ENCODE measurements at places on chromosomes 7 and 10.

DNA sequence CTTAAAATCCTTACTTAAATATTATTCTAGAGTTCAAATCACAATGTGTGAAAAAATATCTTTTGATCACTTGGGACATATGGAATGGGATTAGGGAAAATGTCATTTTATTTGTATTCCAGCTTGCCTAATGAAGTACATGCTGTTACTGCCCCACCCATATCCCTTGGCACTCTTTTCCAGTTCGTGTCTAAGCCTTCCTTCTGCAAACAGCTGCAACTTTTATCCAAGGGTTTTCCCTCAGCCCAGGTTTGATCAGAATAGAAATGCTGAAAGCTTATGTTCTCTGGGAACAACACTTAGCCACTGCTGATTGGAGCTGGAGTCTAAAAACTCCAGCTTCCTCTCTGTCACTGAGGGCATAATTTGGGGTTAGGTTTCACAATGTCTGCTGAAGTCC lies 214.1 kb upstream of the FAM3C start:
- no peak for DNase-seq

DNA sequence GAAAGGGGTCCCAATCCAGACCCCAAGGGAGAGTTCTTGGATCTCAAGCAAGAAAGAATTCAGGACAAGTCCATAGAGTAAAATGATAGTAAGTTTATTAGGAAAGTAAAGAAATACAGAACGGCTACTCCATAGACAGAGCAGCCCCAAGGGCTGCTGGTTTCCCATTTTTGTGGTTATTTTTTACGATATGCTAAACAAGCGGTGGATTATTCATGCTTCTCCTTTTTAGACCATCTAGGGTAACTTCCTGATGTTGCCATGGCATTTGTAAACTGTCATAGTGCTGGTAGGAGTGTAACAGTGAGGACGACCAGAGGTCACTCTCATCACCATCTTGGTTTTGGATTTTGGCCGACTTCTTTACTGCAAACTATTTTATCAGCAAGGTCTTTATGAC lies 1033.4 kb downstream of the SORCS3 start:
- DNase-seq: no peak

DNA sequence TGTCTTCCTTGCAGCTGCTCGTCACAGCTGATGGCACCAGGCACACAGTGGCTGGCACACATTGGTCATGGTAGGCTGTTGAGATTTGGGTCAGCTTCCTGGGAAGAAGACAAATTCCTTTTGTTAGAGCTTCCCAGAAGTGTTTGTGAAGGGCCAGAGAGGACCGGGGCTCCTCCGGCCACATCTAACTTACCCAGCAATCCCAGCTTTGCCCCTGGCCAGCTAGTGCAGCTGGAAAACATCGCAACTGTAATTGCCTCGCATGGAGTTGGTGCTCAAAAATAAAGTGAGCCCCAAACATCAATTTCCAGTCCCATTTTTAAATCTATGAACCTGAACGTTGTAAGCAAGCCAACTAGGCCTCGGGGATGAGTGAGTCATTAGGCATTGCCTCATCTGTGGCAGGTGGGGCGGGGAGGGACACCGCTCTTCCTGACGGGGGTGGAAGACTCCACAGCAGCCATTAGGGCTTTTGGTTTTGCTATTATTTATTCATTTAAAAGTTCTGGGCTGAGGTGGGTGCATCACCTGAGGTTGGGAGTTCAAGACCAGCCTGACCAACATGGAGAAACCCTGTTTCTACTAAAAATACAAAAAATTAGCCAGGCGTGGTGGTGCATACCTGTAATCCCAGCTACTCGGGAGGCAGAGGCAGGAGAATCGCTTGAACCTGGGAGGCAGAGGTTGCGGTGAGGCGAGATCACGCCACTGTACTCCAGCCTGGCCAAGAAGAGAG lies 12.4 kb downstream of the CPA5 start:
- DNase-seq: no peak

- DNase-seq: no peak
Measured at GRCh38 chr7:131109011-131109758, 218.5 kb upstream of the MKLN1 start.

- DNase-seq: no peak
Measured at GRCh38 chr10:106473129-106473685, 691.3 kb downstream of the SORCS1 start.

- DNase-seq: no peak
Measured at GRCh38 chr10:87090779-87091178, 3.9 kb downstream of the GLUD1 start.

- no peak for DNase-seq
Measured at GRCh38 chr10:79059859-79060379, 8.8 kb upstream of the ZMIZ1 start.

DNA sequence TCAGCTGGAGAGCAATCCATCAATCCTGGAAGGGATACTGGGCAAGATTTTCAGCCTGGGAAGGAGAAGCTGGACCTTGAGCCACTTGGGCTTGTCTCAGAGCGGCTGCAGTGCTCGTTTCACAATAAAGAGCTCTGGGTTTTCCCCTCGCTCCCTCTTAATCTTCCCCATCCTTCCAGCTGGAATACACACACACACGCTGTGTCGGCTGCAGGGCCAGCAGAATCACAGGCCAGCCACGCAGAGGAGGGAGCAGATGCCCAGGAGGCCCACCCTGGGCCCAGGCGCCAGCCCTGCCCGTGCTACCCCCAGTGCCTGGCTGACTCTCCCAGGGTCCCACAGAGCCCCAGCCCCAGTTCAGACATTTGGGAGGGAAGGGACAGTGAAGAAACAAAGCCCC lies 255.1 kb downstream of the TNS3 start:
- no peak for DNase-seq

DNA sequence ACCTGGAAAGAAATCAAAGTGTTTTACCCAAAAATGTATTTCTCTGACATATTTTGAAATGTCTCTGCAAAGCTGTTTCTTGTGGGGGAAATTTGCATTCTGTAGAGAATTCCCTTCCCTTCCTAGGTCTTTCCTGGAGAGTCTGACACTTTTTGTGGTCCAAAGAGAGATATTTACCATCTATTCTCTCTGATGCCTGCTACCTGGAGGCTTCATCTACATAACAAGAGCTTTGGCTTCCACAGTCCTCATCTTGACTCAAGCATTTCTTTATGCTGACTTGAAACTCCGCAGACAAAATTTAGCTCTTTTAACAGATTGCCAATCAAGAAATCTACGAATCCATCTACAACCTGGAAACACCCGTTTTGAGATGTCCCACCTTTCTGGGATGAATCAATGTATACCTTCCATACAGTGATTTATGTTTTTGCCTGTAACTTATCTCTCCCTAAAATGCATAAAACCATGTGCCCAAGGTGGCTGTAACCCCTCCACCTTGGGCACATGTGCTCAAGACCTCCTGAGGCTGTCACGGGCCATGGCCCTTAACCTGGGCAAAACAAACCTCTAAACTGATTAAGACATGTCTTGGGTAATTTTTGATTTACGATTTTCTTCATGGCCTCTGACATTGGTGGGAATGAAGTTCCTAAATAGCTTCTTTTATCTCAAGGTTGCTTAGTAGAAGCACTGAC lies 334.7 kb downstream of the GALNT17 start:
- no peak for DNase-seq

DNA sequence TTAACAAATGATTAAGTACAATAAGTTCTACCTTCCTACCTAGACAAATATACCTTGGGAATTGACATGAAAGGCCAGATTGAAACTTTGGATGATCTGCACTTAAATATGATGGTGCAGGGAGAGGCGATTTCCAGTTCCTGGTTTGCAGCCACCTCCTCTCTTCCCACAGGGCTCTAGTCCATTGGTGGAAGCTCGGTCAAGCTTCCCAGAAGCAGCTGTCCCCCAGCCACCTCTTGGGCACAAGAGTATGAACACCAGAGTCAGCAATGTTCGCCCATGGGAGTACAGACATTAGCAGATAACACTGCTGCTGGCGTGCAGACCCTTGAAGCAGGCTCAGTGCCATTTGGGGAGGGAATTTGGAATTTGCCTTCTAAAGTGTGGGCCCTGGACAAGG lies 1.5 kb upstream of the CPVL start:
- DNase-seq: no peak

GRCh38 chr10:113226399-113226798 lies 276.4 kb downstream of the TCF7L2 start:
- no peak for DNase-seq

GRCh38 chr7:55032069-55032699 lies 13.4 kb downstream of the EGFR start:
- DNase-seq: no peak

GRCh38 chr10:28248092-28248491 lies 54.8 kb downstream of the MPP7 start:
- DNase-seq: no peak

- no peak for DNase-seq
Measured at GRCh38 chr7:92847305-92847704, 10.9 kb upstream of the CDK6 start.

DNA sequence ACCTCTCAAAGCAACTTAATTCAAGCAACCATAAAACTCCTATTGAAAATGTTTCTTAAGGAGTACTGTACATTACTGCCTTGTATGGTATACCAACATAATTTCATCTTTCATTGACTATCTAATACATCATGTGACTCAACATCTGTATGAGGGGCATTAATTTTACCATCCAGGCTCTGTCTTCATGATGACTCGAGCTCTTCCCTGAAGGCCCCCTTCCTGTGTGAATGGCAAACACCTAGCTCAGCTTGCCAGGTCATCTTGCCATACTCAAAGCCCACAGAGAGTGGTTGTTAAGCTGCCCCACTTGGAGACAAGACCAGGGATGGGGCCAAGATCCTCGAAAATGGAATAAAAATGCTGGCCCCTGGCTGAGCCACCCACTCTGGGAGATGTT lies 82.4 kb downstream of the SGMS1 start:
- DNase-seq: no peak

- no peak for DNase-seq
Measured at GRCh38 chr10:68897336-68897741, 3.8 kb upstream of the DDX50 start.

DNA sequence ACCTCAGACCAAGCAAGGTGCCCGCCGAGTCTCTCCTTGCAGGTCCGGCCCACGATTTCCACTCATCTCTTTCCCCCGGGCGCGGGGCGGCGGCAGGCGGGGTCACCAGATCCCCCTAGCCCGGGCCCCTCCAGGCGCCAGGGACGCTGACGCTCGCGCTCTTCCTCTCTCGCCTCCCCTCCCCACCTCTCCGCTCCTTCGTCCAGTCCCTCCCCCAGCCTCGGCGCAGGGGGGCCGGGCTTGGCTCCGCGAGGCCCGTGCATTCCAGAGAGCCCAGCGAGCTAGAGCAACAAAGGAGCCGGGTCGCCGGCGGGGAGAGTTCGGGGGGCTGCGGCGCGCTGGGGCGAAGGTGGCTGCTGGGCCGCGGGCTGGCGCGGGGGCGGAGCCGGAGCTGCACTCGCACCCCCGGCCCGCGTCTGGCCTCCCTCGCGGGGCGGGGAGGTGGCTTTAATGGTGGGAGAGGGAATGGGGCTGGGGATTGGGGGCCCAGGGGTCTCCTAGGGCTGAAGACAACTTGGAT lies at the start of gene SMO:
TSS of gene SMO (plus strand) at position 262 of the 520 bp plus-strand sequence. CDS start 519 bp downstream, outside the sequence.
- DNase-seq: no peak

DNA sequence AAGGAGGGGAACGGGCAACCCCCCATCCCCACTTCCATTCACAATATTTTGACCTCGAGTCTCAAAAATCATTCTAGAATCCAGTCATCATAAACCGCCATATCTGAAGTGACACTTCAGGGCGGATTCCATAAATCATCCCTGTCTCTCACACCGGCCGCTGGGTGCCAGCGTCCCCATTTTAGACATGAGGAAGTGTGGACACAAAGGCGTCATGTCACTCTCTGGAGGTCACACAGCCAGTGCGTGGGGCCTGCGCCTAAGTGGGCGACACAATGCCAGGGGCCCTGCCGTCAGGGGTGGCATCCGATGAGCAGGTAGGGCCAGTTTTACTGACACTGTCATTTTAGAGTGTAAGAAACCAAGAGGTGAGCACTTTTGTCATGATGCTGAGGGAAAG lies 19.5 kb downstream of the KCNH2 start:
- DNase-seq: no peak

GRCh38 chr10:99330347-99330924 lies 1.3 kb downstream of the CNNM1 start:
- no peak for DNase-seq

DNA sequence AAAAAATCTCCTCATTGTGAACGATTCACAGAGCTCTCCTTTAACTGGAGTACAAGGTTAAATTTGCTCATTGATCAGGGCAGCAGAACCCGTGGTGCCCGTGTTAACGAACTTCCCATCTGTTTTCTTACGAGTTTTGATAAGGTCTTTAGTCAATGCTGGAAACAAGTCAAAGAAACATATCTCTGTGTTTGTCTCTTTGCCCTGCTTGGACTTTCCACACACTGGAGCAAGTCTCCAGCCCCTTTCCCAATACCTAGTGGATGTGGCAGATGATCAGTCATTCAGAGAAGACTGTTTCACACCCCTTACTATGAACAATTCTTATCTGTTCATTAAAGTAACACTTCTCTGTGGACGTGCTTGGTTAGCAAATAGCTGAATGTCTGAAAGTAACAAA lies 121.3 kb downstream of the ARID5B start:
- no peak for DNase-seq

GRCh38 chr10:95784279-95784913 lies 28.4 kb downstream of the ENTPD1 start:
- DNase-seq: no peak

DNA sequence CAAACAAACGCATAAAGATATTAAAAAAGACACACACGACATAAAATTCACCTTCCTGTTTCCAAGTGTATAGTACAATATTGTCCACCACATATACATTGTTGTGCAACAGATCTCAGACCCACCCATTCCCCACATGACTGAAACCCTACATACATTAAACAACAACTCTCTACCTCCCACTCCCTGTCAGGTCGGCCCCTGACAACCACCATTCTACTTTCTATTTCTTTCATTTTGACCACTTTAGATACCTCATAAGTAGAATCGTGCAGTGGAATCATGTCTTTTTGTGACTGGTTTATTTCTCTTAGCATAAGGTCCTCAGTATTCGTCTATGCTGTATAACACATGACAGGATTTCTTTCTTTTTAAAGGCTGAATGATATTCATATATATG lies 320.5 kb downstream of the BBS9 start:
- no peak for DNase-seq

DNA sequence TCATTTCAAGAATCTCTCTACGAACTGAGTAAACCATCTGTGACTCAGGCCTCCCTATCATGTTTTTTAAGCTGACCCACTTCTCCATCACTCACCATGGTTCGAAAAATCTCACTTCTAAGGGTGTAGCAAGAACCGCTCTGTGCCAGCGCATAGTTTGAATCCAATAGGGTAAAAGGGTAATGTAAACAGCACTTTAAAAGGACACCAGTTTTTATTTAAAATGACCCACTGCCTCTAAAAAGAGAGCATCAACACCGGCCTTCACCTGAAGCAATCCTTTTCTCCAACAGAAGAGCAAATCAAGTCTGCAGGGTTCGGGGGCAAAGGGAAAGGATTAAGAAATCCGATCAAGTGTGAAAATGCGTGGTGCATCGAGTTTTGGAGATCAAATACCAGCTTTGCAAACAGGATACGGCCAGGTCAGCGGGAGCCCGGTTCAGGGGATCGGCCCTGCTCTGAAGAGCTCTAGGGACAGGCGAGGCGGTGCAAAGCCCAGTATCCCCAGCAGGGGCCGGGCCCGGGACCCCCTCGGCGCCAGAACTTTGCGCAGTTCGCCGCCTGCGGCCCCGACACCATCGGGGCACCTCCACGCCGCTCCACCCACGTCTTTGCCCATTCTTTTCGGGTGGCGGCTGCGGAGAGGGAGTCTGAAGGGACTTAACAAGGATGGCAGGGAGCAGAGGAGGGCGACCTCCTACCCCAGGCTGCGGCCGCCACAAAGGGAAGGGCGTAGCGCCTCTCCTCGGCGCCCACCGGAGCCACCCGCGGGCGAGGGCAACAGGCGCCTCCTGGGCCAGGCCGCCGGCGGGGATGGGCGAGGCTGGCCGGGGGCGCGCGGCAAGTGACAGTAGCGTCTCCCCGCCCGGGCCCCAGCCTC lies 842 bp downstream of the NMT2 start:
- no peak for DNase-seq
